ENCODE measurements at places on chromosomes 2 and 18.

- no peak for DNase-seq
Observed at GRCh38 chr2:236284208-236284607, 20.0 kb upstream of the ASB18 start.

GRCh38 chr2:12271589-12271984 is 445.1 kb upstream of the TRIB2 start:
- DNase-seq = no peak

GRCh38 chr2:228590681-228591080 is 409.2 kb upstream of the SPHKAP start:
- no peak for DNase-seq

- no peak for DNase-seq
Observed at GRCh38 chr2:171923206-171923605, 945 bp downstream of the HAT1 start.

DNA sequence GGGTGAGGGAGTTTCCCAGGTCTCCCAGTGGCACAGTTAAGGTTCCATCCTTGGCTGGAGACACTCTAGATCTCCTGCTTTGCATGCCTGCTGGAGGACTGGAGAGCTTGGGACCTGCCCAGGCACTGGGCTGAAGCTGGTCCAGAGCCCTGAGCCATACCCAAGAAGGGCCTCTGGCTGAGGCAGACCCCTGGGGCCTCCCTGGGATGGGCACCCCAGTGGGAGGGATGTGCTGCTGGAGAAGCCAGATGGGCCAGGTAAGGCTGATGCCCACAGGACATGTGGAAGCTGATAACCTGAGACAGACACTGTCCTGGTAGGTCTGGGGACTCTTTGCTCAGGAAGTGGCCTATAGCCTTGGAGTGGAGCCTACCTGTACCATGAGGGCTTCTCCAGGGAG is 160.7 kb downstream of the TFCP2L1 start:
- no peak for DNase-seq

DNA sequence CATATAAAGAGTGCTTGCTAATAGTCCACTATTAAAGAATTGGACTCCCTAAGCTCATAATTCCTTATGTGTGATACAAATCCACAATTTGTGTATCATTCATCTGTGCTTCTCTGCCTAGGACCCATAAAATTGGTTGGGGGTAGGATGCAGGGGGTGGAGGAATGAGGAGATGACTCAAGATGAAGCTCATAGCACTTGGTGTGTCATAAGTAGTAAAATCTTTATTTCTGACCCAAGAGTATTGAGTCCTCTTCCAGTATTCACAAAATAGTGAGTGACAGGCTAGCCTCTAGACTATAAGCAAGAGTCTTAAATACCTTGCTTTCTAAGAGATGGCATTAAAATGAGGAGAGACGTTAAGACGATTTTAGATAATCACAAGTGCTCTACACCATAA is 390.9 kb upstream of the CDH19 start:
- no peak for DNase-seq

GRCh38 chr2:215452725-215453124 is 16.9 kb upstream of the FN1 start:
- no peak for DNase-seq

GRCh38 chr2:86344404-86344803 is 7.0 kb upstream of the REEP1 start:
- DNase-seq = no peak

DNA sequence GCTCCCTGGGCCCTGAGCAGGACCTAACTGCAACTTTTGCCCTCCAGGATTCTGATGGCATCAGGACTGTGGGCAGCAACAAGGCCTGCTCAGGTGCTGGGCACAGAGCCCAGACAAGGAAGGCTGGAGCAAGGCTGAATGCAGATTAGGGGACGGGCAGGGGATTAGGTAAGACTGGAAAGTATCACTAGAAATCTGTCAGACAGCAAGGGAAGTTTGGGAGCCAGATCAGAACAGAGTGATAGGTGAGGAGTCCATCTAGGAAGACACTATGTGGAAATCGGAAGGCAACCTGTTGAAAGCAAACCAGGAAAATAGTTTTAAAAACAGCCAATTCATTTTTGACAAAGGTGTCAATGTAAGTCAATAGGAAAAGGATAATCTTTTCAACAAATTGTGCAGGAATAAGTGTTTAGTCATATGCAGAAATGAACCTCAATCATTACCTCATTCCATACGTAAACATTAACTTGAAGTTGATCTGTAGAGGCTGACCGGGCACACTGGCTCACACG is 56.4 kb upstream of the STPG4 start:
- DNase-seq = no peak

GRCh38 chr2:69983392-69983966 is 22.0 kb upstream of the ASPRV1 start:
- no peak for DNase-seq

GRCh38 chr18:58455314-58456188 is 173.3 kb downstream of the ALPK2 start:
- DNase-seq = no peak

GRCh38 chr2:71614976-71615766 is 161.8 kb downstream of the DYSF start:
- DNase-seq = no peak

- DNase-seq = no peak
Observed at GRCh38 chr2:238670111-238670585, 177.7 kb upstream of the TWIST2 start.

GRCh38 chr18:2969695-2970094 is 43.2 kb downstream of the LPIN2 start:
- DNase-seq = no peak

- no peak for DNase-seq
Observed at GRCh38 chr2:85524336-85524908, 14.5 kb upstream of the MAT2A start.

DNA sequence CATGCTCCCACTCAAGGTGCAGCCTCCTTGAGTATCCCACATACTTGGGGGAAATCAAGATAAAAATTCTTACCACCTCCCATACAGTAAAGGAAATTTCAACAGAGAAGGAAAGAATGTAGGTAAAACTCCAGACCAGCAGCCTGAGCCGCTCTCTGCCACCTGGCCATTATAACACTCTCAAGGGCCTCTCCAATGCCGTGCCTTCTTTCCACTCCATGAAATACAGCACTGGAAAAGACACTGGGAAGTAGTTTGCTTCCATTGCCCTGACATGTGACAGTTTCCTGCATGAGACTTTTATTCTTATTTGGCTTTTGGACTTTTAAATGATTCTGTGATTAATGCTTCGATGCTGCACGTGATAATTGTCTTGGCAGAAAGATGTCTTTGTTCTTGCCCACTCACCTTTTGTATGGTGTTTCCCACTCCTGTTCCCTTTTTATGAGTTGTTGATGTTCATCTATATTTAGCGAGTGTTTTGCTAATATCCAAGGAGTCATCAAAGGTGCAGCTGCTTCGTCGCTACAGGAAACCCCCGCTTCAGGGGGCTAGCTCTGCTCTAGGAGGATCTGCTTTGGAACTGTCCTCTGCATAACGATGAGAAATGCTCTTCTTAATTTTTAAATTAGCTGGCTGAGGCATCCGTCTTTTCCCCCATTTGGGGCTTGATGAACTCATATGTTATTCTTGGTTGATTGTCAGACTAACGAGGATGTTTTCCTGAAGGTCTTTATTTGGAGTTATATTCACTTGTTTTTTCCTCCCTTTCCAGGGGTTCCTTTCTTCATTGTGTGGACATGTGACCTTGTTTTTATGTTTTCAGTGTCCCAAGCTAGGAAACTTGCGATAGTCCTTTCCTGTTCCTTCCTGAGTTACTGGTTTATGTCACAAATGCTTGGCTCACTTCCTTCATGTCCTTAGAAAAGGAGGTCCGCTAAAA is 179.4 kb downstream of the TXNL1 start:
- no peak for DNase-seq

Data from activated naive CD4-positive, alpha-beta T cell treated with anti-CD3 and anti-CD28 coated beads, Interleukin-2, amount 50 U/mL, for 16 hours (primary cell).